ENCODE measurements at places on chromosomes 11 and 22.

- DNase-seq: no peak
Observed at GRCh38 chr11:23423104-23423503, 562.8 kb upstream of the CCDC179 start.

- DNase-seq: no peak
Observed at GRCh38 chr11:129260750-129261149, 68.6 kb upstream of the ARHGAP32 start.

- no peak for DNase-seq
Observed at GRCh38 chr22:19865141-19865829, 10.6 kb upstream of the GNB1L start.

- no peak for DNase-seq
Observed at GRCh38 chr11:85647078-85647477, 689 bp upstream of the TMEM126A start.

- DNase-seq: no peak
Observed at GRCh38 chr22:47797342-47797945, 1035.0 kb downstream of the TBC1D22A start.

- DNase-seq: no peak
Observed at GRCh38 chr22:39430576-39431150, 26.1 kb upstream of the MGAT3 start.

DNA sequence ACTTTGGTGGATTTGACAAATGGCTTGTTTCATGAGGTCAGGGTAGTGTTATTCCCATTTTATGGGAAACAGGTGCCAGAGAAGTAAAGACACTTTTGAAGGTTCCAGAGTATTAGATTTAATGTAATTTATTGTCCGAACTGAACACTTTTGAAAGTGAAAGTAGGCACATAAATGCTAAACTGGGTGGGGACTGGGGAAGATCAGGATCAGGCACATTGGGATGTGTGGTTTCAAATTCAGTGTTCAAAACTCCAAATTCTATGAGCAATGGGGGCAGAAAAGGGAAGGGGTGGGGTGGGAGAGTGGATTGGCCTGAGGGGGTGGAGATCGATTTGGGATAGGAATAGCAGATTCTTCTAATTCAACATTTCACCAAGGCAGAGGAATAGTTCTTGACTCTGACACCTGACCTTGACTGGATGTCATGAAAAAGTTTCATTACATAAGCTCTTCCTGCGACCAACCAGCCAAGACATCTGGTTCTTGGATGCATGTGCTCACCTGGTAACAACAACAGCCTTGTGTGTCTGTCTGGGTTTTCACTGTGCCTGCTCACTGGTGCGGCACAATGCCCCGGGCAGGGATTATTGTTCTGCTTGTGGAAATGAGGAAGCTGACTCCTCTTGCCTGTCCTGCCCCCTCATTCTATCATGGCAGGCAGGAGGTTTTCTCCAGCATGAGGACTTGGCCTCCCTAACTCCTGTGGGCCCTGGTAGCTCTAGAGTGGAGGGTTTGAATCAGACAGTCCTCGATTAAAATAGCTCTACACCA, 10.8 kb downstream of the PPFIBP2 start:
- no peak for DNase-seq

DNA sequence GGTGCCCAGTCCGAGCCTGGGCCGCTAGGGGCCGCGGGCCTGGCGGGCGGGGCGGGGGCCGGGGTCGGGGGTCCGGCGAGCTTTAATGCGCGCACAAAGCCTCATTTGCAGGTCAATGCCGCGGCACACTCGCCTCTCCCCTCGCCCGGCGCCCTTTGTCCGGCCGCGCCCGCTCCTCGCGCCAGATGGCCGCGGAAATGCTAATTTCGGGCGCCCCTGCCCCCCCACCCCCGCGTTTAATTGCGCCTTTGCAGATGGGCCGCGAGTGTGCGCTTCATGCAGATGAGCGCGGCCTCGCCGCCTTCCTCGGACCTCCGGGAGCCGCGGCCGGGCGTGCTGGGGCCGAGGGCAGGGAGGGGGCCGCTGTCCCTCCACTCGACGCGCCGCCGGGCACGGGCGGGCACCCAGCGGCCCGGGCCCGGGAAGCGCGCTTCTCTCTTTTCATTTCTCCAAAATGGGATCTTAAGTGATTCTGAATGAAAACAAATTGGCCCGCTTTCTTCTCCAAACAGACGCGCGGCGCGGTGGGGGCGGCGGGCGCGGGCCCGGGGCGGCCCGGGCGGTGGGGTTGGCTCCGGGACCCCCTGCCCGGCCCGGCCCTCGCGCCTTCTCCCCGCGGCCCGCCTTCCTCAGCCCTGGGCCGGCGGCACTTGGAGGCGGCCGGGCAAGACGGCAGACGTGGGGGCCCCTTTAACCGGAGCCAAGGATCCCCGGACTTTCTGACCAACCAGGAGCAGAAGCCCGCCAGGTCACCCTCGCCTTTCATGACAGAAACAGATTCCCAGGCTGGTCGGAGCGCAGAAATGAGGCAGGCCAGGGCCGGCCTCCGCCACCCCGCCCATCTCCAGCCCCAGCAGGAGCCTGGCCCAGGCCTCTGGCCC, 22.9 kb downstream of the CDKN1C start:
- no peak for DNase-seq

- DNase-seq: no peak
Observed at GRCh38 chr11:12087075-12088004, 23.1 kb upstream of the MICAL2 start.

Data from stimulated activated CD4-positive, alpha-beta T cell treated with anti-CD3 and anti-CD28 coated beads, Interleukin-4, amount 100 ng/mL, for 4 hours (primary cell).